Breast epithelium (tissue), 4 donors: ENCODE measurements at places on chromosomes 7 and 10. TPM values are rescaled to one million over a fixed set of nuclear protein-coding genes. Genes with fewer than 3 reads are reported as not detected.

Gene STK17A
- total RNA-seq: 24.3 TPM

Gene GPR85
- total RNA-seq: 1.6 TPM

Gene SEMA4G
- 2.9 TPM for total RNA-seq

Gene LIPJ
- 2.5 TPM for total RNA-seq

Gene AGBL3
- 5.1 TPM for total RNA-seq

Gene NT5C3A
- total RNA-seq: 27.5 TPM

- no peaks in the 10 kb centered on the region for H3K27me3 ChIP-seq
- no peaks in the 10 kb centered on the region for H3K4me1 ChIP-seq
- no peaks in the 10 kb centered on the region for H3K36me3 ChIP-seq
- no peak overlapping the region for H3K4me3 ChIP-seq
- DNase-seq: no peak
Measured at GRCh38 chr10:69043931-69044531, 43.9 kb upstream of the SRGN start.

- no peaks in the 10 kb centered on the region for H3K36me3 ChIP-seq
- no peak overlapping the region for H3K27ac ChIP-seq
- no peaks in the 10 kb centered on the region for H3K27me3 ChIP-seq
- DNase-seq: no peak
- H3K4me1 ChIP-seq: no peaks in the 10 kb centered on the region
Measured at GRCh38 chr7:111927353-111928019, 278.7 kb downstream of the DOCK4 start.

DNA sequence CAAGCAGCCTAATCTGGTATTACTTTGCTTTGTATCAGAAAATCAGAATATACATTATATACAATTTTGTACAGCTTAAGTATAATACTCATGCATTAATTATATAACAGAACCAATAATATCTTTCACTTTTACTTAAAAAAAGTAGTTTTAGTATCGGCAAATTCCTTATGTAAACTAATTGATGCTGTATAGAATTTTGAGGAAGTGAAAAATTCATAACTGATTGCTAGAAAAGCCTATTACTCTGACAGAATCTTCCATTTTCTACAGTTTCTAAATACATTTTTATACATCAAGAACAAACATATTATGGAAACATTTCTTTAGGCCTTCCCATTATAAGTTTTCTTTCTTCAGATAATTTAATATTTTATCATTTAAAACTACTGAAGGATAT lies 124.0 kb upstream of the GPR22 start:
- no peak overlapping the region for H3K27ac ChIP-seq
- H3K4me1 ChIP-seq: no peaks in the 10 kb centered on the region
- H3K27me3 ChIP-seq: no peaks in the 10 kb centered on the region
- no peak for DNase-seq
- no peaks in the 10 kb centered on the region for H3K36me3 ChIP-seq

GRCh38 chr7:22173685-22174573 lies 183.0 kb downstream of the RAPGEF5 start:
- no peaks in the 10 kb centered on the region for H3K4me1 ChIP-seq
- H3K27ac ChIP-seq: no peak overlapping the region
- H3K36me3 ChIP-seq: no peaks in the 10 kb centered on the region
- no peak for DNase-seq
- no peak overlapping the region for H3K4me3 ChIP-seq

DNA sequence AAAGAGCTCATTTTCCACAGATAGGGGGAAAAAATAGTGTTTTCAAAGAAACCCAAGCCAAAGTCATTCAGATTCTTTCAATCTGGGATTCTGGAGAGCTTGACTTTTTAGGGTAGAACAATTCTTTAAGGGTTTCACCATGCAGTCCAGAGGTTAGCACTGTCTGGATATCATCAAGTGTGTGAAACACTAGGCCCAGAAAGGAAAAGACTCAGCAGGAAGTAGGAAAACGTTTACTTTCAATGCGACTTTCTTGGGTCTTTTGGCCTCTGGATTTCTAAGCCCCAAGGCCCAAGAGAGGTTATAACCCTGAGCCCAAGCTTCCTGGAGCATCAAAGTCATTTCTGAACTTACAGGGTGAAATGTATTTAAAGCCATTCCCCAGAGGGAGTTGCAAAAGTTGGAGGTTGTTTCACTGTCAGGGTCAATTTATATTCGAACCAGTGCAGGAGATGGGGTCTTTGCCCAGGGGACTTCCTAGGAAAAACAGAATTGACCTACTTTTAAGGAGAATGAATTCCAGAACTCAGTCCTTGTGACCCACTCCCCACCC lies 158.0 kb downstream of the C7orf25 start:
- peaks cover 3% of the 10 kb centered on the region for H3K4me1 ChIP-seq
- no peaks in the 10 kb centered on the region for H3K27me3 ChIP-seq
- H3K36me3 ChIP-seq: no peaks in the 10 kb centered on the region
- no peak overlapping the region for H3K4me3 ChIP-seq

- H3K36me3 ChIP-seq: no peaks in the 10 kb centered on the region
- H3K4me3 ChIP-seq: no peak overlapping the region
- DNase-seq: no peak
- no peaks in the 10 kb centered on the region for H3K27me3 ChIP-seq
- no peaks in the 10 kb centered on the region for H3K4me1 ChIP-seq
- no peak overlapping the region for H3K27ac ChIP-seq
Measured at GRCh38 chr10:10782603-10783002, 235.1 kb upstream of the CELF2 start.

DNA sequence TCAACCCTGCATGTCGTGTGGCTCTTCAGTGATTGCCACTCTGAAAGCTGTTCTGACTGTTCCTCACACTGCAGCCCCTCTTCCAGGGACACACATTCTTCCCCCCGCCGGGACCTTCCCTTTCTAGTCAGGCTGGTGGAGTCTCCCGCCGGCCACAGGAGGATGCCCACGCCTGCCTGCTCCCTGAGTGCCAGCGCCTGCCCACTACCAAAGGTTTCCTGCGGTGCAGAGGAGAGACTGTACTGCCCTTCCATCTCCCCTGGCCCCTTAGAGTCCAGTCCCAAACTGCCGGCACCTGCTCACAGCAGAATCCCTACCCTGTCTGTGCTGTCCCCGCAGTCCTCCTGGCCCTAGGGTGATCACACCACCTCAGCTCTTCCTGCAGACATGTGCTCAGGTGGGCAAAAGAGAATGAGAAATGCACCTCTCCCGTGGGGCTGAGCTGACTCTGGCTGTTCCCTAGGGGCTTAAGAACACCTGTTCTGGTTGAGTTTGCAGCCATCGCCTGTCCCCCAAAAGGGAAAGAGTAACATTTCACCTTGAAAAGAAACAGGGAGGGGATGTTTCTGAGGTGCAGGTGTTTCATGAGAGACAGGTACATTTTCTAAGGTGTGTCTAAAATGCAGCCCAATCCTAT lies 1.4 kb downstream of the PODXL start:
- H3K36me3 ChIP-seq: no peaks in the 10 kb centered on the region
- no peak for DNase-seq

DNA sequence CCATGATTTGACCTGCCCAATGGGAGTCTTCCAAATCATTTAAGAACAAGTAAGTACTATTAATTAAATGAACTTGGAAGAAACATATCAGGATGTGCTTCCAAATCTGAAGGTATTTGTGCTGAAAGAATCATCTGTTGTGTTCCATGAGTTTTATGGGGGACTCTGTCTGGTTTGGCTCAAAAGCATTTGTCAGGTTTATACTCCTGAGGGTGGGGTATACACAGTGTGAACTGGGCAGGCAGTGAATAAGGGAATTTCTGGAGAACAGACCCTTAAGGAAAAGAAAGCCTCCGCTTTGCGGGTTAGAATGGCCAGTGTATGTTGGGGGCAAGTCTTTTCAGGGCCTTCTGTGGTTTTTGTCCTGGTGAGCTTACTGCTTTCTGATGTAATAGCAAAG lies 29.9 kb downstream of the TCF7L2 start:
- DNase-seq: no peak
- no peaks in the 10 kb centered on the region for H3K4me1 ChIP-seq
- H3K36me3 ChIP-seq: no peaks in the 10 kb centered on the region
- H3K27me3 ChIP-seq: no peaks in the 10 kb centered on the region

DNA sequence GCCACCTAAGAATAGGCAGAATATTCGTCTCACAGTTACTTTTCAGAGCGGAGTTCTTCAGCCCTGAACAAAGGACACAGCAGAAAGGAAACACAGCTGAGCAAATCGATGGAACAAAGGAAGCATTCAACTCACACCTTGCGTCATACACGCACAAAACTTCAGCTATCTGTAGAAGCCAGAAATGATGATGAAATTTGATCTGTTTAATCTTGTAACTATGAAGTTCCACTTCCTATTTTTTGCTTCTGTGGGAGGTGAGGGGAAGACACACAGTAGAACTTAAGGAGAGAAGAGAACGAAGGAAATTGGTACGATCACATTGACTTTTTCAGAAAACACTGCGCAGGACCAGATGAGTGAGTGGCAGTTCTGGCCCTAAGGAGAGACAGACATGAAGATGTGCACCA lies 26.2 kb downstream of the FAM171A1 start:
- no peaks in the 10 kb centered on the region for H3K27me3 ChIP-seq
- no peaks in the 10 kb centered on the region for H3K4me1 ChIP-seq
- peak overlapping the region; percentile 56 for H3K27ac ChIP-seq
- H3K36me3 ChIP-seq: no peaks in the 10 kb centered on the region

GRCh38 chr10:30455816-30456215 lies 21.8 kb downstream of the MAP3K8 start:
- peaks cover 6% of the 10 kb centered on the region for H3K36me3 ChIP-seq
- H3K4me1 ChIP-seq: peaks cover 11% of the 10 kb centered on the region
- no peaks in the 10 kb centered on the region for H3K27me3 ChIP-seq

DNA sequence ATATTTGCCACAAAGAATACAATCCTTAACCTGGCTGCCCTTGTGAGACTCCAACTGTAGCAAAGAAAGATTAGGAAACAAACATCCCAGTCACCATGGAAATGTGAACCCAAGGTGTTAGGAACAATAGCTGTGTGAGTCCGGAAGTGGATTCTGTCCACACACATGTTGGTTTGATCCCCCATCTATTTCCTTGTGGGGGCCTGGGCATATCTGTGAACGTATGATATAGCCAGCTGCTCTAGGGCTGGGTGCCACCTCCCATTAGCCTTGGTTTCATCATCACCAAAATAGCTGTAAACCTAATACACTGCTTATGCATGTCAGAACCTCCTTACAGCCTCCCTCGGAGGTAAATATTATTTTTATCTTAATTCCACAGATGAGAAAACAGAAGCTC lies 26.4 kb downstream of the GRK5 start:
- no peak for DNase-seq
- no peaks in the 10 kb centered on the region for H3K4me1 ChIP-seq
- H3K36me3 ChIP-seq: no peaks in the 10 kb centered on the region

DNA sequence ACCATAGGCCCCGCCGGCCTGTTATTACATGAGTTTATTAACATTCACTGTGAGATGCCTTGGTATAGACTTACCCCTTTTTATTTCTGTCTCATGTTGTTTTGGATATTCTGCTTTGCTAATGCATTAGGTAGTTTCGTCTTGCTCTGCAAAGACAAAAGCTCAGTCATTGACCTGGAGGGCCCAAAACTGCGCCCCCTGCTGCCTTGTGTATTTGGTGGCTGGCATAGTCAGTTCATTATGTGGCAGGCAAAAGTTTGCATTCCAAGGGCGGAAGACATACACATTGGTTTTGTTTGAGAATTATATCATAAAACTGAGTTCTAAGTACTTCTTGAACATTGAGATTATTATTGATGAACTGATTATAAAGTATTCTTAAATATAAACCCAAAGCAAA lies 372.5 kb downstream of the SDK1 start:
- no peaks in the 10 kb centered on the region for H3K4me1 ChIP-seq
- H3K27me3 ChIP-seq: no peaks in the 10 kb centered on the region
- no peaks in the 10 kb centered on the region for H3K36me3 ChIP-seq
- H3K27ac ChIP-seq: no peak overlapping the region

DNA sequence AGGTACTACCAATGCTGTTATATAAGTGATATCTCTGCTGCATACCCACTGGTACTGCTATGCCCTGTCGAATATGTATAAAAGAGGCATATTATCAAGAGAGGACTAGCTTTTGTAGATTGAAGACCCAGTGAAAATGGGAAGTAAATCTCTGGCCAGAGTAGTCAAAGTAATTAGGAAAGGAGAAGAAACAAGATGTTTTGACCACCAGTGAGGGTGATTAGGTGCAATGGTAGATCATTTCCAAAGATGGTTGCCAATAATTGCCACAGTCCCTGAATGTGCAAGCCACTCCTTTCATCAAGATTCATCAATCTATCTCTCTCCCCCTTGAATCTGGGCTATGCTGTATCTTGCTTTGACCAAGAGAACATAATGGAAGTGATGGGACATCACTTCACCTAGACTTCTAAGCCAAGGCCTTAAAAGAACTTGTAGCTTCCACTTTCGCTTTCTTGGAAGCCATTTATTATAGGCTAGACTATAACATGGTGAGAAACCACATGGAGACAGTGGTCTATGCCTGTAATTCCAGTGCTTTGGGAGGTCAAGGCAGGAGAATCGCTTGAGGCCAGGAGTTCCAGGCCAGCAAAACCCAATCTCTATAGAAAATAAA lies 52.6 kb upstream of the ST8SIA6 start:
- H3K36me3 ChIP-seq: no peaks in the 10 kb centered on the region
- no peaks in the 10 kb centered on the region for H3K27me3 ChIP-seq
- H3K27ac ChIP-seq: no peak overlapping the region
- no peaks in the 10 kb centered on the region for H3K4me1 ChIP-seq
- DNase-seq: no peak
- H3K4me3 ChIP-seq: no peak overlapping the region

DNA sequence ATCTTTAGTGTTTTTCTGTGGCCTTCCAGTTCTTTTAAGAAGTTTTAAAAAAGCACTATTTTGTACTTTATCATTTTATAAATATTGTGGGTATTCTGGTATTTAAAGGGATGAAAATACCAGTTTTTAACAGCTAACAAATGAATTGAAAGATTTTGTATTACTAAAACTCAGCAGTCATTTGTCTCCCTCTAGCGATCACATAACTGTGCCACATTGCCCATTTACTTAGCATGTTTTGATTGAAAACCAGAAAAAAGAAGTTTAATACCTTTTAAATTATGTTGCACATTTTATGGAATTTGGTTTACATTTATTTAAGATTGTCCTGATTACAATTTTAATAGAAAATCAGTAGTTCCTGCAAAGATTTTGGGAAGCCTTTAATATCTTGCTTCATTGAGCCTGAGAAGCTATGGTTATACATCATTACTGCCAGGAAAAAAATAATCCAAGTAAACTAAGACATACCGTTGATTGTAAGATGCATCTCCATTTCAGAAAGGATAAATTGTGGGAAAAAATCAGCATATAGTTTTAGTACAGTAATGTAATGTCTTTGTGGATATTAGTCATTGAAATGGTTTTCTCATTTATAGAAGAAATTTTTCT lies 34.9 kb downstream of the TAX1BP1 start:
- H3K4me1 ChIP-seq: no peaks in the 10 kb centered on the region
- no peak for DNase-seq
- H3K4me3 ChIP-seq: no peak overlapping the region
- H3K27ac ChIP-seq: no peak overlapping the region
- H3K27me3 ChIP-seq: no peaks in the 10 kb centered on the region

GRCh38 chr7:121313220-121313792 lies 15.5 kb upstream of the WNT16 start:
- H3K36me3 ChIP-seq: no peaks in the 10 kb centered on the region
- DNase-seq: no peak
- H3K4me1 ChIP-seq: no peaks in the 10 kb centered on the region
- no peak overlapping the region for H3K27ac ChIP-seq

- no peaks in the 10 kb centered on the region for H3K4me1 ChIP-seq
- no peak for DNase-seq
- H3K36me3 ChIP-seq: no peaks in the 10 kb centered on the region
- H3K27me3 ChIP-seq: no peaks in the 10 kb centered on the region
- peak overlapping the region; percentile 92 for H3K27ac ChIP-seq
- peak overlapping the region; percentile 95 for H3K4me3 ChIP-seq
Measured at GRCh38 chr10:104253606-104254410, 884 bp upstream of the GSTO1 start.

- H3K4me1 ChIP-seq: no peaks in the 10 kb centered on the region
- H3K4me3 ChIP-seq: no peak overlapping the region
- H3K27me3 ChIP-seq: no peaks in the 10 kb centered on the region
- no peaks in the 10 kb centered on the region for H3K36me3 ChIP-seq
Measured at GRCh38 chr7:26170663-26171062, 18.7 kb downstream of the NFE2L3 start.
